ENCODE measurements at places on chromosomes 13 and 19.

DNA sequence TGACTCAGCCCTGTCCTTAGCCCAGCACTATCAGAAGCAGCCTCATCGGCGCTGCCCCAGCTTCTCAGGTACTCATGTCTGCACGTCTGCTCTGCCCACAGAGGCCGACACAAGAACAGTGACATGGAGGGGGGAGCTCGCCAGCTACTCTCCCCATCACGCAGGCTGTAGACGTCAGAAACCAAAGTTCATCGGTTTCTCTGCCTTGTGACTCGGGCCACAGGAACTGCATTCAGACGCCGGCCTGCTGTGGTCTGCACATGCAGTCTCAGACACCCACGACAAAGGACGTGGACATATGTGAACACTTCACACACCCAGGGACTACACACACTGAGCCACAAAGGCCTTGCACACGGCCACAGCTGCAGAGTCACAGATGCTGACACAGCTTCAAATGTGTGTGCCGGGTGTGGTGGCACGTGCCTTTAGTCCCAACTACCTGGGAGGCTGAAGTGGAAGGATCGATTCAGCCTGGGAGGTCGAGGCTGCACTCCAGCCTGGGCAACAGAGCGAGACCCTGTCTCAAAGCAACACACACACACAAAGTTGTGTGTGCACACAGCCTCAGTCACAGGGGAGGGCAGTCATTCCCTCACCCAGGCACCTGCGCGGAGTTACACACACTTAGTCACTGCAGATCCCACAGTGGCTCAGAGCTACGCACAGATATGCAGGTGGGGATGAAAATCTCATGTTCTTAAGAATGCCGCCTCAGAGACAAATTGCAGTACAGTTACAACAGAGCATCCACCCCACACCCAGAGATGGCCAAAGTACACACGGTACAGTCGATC lies 4.9 kb upstream of the ZFP36 start:
- DNase-seq, result peak; percentile 38

- no peak for DNase-seq
Measured at GRCh38 chr13:71772361-71772760, 94.6 kb downstream of the DACH1 start.

GRCh38 chr19:35398570-35398969 lies 27.7 kb downstream of the GPR42 start:
- DNase-seq, result no peak

DNA sequence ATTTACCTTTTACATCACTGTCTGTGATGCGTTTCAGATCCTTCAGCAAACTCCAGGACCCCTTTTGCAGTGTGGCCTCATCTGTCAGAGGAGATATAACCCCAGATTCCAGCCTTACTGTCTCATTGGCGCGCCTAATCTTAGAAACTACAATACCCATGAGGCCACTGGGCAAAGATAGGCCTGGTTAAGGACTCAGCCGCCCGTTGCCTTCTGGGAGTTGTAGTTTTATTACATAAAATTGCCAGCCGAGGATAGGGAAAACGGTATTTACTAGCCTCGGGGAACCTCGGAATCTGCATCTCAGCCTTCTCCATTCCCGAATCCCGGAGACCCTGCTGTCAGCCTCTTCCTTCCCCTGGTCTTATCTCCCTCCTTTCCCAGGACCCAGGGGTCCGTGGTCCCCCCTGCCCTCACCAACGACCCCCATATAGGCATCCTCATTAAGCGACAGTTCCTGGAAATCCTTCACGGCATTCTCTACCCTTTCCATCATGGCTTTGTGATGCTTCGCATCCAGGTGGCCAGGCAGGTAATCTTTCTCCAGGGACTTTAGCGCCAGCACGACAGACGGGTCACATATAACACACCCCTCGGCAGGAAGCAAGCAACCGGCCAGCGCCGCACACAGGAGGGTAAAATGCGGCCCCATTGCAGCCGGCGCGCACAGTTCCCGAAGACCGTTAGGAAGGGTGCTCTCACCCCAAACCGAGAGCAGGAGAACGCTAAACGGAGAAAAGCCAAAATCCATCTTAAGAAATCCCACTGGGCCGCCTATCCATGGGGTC lies 1.3 kb downstream of the IZUMO1 start:
- peak; percentile 77 for DNase-seq

GRCh38 chr19:3346677-3347353 lies 19.6 kb upstream of the NFIC start:
- DNase-seq, result no peak

DNA sequence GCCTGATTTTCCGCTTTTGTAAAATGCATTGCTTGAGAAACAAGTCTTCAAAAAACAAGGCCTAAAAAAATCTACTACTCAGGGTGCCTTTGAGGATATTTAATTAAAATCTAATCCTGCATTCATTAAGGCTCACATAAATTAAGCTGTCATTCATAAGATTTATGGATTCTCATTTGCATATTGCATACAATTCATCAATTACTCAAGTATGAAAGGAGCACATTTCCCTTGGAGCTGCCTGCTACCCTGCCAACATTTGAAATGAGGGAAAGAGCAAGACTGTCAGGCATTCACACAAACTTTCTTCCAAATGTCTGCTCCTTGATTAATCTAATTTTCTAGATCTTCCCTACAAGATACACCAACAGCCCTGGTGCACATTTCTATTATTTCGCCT lies 140.0 kb downstream of the DACH1 start:
- DNase-seq, result no peak

DNA sequence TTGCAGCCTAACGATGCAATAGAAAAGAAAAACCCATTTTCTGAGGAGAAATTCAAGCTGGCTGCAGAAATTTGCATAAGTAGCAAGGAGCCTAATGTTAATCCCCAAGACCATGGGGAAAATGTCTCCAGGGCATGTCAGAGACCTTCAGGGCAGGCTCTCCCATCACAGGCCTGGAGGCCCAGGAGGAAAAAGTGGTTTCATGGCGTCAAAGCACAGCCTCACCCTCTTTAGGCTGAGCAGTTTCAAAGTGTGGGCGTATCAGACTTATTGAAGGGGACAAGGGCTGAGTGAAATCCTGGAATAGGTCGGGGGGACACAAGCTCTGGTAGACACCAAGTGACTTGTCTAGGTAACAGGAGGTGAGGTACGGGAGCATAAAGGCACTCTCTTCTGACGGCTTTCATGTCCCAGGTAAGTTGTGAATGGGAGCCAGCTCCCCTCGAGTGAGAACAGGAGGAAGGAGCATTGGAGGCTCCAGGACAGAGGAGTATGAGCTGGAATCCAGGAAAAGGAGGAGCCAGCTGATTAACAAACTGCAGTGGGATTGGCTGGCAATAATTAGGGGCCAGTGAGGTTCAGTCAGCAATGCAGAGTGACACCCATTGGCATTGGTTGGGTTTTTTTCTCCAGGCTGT lies 35.8 kb downstream of the MRPL57 start:
- no peak for DNase-seq

GRCh38 chr13:77492982-77493381 lies 42.5 kb upstream of the SCEL start:
- peak; percentile 39 for DNase-seq

- no peak for DNase-seq
Measured at GRCh38 chr19:10292789-10293636, 3.3 kb downstream of the ICAM5 start.

- DNase-seq, result no peak
Measured at GRCh38 chr13:25378528-25378927, 6.8 kb downstream of the ATP8A2 start.

- no peak for DNase-seq
Measured at GRCh38 chr19:16620584-16620983, 7.4 kb downstream of the MED26 start.

DNA sequence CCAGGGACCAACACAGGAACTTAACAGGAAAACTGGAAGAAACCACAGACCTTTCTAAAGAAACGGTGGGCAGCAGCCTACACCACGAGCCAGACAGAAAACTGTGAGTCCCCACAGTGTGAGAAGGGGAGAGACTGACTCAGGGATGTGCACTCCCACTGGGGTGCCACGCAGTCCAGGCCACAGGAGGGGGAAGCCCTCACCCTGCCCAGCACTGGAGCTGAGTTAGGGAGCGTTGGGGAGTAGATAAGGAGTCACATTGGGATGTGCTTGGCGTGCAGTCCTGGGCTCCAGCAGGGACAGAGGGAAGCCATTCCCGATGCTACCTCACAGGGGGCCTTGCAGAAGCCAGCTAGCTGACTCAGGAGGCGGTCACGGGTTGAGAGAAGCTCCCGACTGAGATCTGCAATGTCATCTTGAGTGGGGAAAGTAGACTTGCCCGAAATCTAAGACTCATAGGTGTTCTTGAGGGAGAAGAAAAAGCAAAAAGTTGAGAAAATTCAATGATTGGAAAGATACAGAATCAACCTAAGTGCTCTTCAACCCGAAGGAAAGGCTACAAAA lies 17.3 kb downstream of the SIGLEC8 start:
- no peak for DNase-seq

- DNase-seq, result no peak
Measured at GRCh38 chr13:32124743-32125142, 93.2 kb downstream of the FRY start.

DNA sequence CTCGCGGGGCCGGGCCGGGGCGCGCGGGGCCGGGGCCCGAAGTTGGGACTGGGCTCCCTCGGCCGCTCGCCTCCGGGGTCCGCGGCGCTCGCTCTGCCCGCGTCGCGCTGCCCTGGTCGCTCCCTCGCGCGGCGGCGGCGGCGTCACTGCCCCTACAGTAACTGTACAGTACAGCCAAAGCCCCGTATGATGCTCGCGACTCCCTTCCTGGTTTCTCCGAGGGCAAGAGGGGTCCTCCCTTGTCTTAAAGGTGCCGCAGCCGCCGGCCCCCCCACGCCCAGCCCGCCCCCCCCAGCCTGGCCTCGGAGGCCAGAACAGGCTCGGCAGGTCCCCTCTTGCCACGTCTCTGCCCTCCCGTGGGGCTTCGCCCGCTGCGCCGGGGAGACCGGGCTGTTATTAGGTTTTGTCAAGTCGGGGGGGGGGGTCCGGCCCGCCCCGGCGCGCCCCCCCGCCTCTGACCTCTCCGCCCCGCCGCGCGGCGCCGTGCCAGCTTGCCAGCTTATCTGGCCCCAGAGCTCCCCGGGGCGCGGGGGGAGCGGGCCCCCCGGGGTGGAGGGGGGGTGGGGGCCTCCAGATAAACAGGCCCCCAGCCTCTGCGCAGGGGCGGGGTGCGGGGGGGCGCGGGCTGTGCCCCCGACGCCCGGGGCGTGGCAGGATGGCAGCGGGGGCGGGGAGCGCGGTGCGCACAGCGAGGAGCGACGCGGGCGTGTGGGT lies at the start of gene ZBTB7A:
Gene ZBTB7A, minus strand, starts transcription at position 218 of the 714 bp plus-strand sequence. CDS start 11,667 bp downstream, outside the sequence.
- peak; percentile 89 for DNase-seq

DNA sequence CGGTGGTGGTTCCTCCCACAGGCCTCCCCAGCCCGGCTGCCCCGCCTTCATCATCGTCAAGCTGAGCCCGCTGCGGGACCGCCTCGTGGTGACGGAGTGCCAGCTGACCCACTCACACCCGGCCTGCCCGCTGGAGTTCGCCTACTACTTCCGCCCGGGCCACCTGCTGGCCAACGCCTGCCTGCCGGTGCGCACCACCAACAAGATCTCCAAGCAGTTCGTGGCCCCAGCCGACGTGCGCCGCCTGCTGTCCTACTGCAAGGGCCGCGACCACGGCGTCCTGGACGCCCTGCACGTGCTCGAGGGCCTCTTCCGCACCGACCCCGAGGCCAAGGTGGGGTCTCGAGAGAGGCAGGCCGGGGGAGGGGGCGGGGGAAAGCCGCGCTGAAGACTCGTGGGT lies 12.0 kb downstream of the ZSWIM9 start:
- DNase-seq, result no peak

GRCh38 chr19:45296355-45296754 lies 26.3 kb downstream of the CKM start:
- DNase-seq, result no peak

- DNase-seq, result no peak
Measured at GRCh38 chr13:106212386-106213010, 323.0 kb downstream of the EFNB2 start.

GRCh38 chr19:50894478-50895356 lies 16.5 kb downstream of the KLK4 start:
- no peak for DNase-seq

GRCh38 chr19:27966390-27966816 lies 1246.5 kb downstream of the UQCRFS1 start:
- no peak for DNase-seq

DNA sequence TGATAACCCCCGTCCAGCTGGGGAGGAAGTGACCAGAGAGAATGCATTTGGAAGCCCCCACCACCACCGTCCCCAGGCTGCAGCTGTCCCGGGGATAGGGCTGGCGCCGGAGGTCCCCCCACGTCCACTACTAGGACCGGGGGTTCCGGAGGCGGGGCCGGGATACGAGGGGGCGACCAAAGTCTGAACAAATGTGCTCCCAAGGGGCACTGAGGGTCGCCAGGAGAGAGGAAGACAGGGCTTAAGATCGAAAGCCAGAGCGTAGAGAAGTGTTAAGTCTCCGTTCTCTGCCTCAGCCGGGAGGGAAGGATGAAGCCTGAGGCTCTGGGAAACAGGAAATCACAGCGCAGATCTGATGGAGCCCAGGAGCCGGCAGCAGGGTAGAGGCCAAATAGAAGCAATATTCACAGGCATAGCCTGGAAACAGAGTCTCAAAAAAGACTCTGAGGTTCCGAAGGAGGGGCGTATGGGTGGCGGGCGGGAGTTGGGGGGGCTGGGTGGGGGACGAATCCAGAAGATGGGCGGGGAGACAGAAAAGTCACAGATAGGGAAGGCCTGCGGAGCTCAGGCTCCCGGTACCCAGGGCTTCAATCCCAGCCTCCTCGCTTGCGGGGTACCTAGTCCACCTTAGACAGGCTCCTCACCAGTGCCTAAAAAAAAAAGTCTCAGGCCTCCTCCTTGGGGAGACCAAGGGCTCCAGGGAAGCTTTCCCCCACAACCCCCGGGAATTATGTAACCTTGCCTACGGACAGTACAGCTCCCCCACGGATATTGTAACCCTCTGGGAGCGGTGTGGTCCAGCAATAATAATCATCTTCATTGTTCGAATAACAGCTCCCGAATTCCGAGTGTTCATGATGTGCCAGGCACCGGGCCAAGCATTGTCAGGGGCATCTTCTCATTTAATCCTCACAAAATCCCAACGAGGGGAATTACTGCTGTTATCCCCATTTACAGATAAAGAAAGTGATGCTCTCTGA lies 1.1 kb upstream of the ERF start:
- DNase-seq, result peak; percentile 72

GRCh38 chr19:10896851-10897526 lies 25.6 kb downstream of the CARM1 start:
- DNase-seq, result no peak

- DNase-seq, result peak; percentile 39
Measured at GRCh38 chr13:59261928-59262488, 901.7 kb downstream of the DIAPH3 start.

DNA sequence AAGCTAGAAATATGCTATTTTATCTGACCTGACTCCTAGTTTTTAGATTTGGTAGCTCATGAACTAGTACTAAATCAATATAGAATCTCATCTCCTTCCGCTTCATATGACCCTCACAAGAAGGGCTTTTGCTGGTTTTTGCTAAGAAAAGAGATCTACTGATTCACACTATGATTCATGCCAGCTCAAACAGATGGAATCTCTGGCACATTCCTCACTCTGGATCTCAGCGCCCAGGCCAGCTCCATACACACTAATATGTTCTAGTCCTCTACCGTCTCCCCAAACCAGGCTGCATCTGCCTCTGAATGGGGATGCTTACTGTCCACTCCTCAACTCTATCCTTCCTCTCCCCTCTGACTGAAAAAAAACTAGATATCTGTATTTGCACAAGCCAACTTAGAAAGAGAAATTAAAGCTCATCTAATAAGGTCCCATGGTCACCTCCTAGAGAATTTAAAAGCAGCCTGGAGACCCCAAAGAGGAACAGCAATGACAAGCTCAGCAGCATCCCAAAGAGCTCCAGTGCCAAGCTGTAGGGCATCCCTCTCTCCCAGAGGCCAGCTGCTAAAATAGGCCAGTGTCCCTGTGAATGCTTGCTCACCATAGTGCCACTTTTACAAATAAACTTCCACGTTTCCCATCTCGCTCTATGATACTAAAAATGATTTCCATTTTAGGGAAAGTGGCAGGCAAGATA lies 74.9 kb downstream of the LHFPL6 start:
- no peak for DNase-seq

- DNase-seq, result peak; percentile 41
Measured at GRCh38 chr19:18204394-18205199, 755 bp upstream of the RAB3A start.
